ENCODE measurements at places on chromosomes 1 and 21.
A peak's percentile ranks its signal among the peaks of the same experiment; 100 is the strongest.

GRCh38 chr1:192443616-192444015 is 126.8 kb downstream of the RGS21 start:
- DNase-seq, result no peak

DNA sequence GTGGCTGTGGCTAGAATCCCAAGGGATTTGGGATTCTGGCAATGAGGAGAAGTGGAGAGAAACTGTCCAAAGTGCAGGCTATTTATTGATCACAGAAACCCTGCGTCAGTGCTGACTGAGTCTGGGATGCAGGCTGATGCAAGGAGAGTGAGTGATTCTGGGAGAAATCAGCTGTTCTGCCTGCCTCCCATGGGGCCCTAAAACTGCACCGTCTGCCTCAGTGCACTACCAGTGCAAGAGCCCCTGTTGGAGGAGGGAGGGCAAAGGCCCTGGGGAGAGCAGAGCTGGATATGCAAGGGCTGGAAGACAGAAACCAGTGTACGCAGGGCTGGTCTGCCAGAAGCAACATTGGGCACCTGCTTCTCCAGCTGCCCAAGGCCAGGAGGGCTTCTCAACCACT is 42.6 kb downstream of the C1orf198 start:
- DNase-seq, result no peak

DNA sequence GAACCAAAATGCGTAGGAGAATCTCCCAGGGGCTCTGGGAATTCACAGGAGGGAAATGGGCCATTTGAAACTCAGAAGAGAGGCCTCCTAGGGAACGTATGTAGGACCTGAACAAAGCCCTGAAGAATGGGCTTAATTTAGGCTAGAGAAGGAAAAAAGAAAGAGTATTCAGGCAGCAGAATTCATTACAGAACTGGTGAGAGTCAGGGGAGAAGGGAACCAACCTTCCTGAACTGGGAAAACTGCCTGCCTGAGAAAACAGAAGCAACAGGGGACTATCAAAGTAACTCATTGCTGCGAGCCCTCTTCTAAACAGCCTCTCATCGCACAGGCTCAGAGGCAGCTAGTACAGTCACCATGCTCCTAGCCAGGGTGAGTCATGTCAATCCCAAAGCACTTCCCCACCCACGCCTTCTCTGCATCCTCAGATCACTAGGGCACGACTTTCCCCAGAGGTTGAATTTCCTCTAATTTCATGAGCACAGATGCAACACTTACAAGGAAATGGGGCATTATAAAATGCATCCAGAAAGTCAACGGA is 98.1 kb downstream of the ADSS2 start:
- peak; percentile 74 for DNase-seq

GRCh38 chr1:8439015-8439702 is 121.2 kb downstream of the SLC45A1 start:
- DNase-seq, result peak; percentile 76

DNA sequence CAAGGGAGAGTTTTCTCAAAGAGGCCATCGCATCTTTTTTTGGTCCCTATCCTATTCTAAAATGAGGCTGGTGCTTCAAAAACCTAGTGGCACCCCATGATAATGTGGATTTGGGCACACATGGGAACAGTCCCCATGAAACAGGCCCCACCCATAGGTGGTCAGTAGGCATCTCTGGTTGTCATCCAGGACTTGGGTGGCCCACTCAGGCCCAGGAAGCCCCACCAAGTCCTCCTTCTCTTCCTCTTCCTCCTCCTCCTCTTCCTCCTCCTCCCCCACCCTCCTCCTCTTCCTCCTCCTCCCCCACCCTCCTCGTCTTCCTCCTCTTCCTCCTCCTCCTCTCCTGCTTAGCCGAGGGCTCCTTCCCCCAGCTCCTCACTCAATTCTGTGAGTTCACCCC is 554 bp downstream of the CACNA1S start:
- DNase-seq, result no peak

DNA sequence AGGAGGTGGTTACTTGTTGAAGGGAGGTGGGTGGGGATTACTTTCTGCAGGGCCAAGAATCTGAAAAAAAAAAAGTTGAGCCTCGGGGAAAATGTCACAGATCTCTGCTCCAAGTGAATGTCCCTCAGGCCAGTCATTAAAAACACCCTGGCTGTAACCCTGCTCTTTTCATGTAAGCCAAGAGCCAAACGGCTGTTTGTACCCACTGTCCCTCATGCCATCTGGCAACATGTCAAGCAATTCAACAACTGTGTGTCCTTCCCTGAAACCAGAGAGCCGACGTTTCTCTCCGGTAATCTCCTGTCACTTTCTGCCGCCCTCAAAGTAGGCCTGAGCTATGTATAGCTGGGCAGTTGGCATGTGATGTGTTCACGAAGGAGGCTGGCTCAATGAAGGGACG is 14.7 kb downstream of the CASQ2 start:
- peak; percentile 56 for DNase-seq

GRCh38 chr1:205834751-205835150 is 15.2 kb downstream of the PM20D1 start:
- no peak for DNase-seq

- peak; percentile 96 for DNase-seq
These were observed 1.4 kb downstream of the TENT5B start for GRCh38 chr1:27011058-27011764.

- DNase-seq, result no peak
These were observed 2.4 kb downstream of the ATP2B4 start for GRCh38 chr1:203629016-203629506.

DNA sequence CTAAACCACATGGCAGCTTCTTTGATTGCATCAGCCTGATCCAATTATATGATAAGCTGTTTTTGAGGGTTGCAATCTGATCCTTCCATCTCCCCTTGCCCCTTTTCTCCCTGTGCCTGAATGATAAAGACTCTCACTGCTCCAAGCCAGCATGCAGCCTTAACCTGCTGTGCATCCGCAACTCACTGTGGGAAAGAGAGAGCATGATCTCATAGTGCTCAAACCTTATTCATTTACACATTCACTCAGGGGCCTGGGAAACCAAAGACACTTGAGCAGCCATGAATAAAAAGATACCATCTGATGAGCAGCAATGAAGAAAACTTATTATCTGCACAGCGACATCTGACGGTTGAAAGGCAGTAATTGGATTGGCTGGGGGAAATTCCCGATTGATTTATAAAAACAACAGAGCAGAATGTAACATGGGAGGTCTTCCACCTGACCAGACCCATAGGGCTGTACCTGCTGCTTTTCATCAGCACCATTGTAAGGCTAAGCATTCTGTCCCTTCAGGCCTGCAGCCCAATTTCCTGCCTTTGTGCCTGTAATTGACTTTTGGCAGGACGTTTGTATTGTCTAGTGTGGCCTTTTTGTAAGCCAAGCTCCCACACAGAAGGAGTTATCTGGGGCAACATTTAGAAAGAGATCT is 62.5 kb downstream of the KIAA0040 start:
- DNase-seq, result peak; percentile 87

GRCh38 chr1:39900662-39901463 is 854 bp downstream of the MYCL start:
- peak; percentile 63 for DNase-seq

GRCh38 chr1:207883104-207883651 is 27.7 kb downstream of the CD34 start:
- no peak for DNase-seq

- no peak for DNase-seq
These were observed 1237.4 kb upstream of the TMPRSS15 start for GRCh38 chr21:19640964-19641363.

- no peak for DNase-seq
These were observed 25.4 kb downstream of the SCAF4 start for GRCh38 chr21:31706562-31706961.

- no peak for DNase-seq
These were observed 69.0 kb downstream of the KCND3 start for GRCh38 chr1:111920221-111921024.

DNA sequence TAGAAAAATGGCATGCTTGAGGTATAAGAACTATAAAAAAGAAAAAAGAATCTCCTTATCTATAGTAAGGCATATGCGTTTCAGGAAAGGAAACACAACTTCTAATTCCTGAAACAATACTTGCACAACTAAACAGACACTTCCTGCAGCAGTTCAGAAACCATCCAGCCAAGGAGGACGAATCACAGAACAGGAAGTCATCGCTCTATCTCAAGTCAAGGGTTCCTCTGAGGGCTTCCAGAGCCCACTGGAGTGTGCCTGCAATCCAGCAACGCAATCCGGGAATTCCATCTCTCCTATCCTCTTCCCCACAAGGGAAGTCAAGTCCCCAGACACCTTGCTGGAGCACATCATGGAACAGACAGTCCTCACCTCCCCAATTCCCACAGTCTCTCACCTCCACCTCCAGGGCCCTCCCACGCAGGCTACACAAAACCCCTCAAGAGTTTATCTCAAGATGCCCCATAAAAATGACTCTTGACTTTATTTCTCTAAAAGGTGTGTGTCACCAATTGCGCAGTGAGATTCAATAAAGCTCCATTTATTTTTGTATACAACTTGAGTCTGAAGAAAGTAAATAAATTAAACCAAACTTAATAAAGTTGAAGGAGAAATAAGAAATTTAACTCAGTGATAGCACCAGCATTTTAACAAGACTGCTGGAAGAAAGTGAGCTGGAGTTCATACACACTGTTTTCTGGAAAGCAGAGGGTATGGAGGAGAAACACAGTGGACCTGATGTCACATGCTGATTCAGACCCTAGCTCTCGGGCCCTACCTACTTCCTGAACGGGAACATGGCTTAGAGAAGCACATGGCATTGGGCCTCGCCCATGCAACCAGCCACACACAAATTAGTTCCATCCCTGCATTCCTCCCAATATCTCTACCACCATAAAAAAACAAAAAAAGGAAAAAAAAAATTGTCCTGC is 39.9 kb downstream of the SIPA1L2 start:
- DNase-seq, result peak; percentile 61

- no peak for DNase-seq
These were observed 1211.9 kb downstream of the MRPL39 start for GRCh38 chr21:24395320-24395923.

GRCh38 chr1:212045981-212046380 is 10.4 kb downstream of the DTL start:
- DNase-seq, result no peak

DNA sequence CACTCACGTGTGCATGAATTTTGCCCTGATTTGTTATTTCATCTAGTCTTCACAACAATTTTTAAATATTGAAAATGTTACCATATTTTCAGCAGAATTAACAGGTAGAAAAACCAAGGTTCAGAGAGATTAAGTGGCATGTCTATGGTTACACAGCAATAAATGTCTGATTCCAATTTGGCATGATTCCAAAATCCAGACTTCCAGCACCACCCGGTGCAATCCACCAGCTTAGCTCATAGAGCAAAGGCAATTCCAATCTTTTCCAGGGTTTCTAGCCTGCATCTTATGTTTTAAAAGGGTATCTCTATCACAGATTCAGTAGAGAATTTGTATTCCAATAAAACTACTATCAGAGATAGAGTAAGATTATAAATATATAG is 161.8 kb downstream of the TPR start:
- no peak for DNase-seq

DNA sequence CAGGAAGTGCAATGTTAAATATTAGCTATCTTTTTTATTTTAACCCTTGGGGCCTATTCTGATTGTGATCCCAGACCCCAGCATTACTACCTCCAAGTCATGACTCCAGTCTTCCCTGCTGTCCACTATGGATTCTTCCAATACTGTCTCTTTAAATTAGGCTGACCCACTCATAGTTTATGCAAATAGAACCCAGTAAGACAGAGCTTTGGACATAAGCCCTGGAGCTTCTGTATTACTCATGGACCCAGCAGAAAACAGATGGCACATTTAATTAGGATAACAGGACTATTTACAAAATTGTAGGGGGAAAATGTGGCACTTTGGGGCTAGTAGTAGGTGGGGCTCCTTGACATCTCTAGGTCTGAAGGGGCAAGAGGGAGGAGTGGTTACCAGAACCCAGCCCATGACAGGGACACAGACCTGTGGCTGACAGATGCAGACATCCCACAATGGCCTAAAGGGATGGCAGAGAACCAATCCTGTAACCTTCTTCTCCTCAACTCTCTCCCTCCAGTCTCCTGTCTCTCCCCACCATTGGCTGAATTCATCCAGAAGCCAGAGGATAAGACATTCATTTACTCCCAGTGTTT is 233.5 kb downstream of the OMA1 start:
- DNase-seq, result no peak

- no peak for DNase-seq
These were observed 26.7 kb downstream of the HLX start for GRCh38 chr1:220905650-220906560.

DNA sequence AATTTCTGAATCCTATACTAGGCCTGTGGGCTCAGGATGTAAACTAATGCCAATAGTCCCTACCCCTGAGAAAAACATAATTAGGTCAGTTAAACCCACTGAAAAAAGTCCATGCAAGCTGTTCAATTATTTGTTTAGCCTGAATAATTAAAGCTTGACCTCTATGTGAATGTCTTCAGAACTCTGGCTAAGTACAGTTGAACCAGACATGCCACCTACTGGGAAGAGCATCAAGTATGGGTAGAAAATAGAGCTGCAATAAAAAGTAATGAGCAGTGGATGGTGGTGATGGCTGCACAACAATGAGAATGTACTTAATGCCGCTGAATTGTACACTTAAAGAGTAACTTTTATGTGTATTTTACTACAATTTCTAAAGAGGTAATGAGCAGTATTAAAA is 23.6 kb upstream of the SLC19A2 start:
- DNase-seq, result no peak

GRCh38 chr1:198156111-198156744 is 570 bp upstream of the NEK7 start:
- DNase-seq, result peak; percentile 75

- peak; percentile 53 for DNase-seq
These were observed 254.9 kb downstream of the RHOU start for GRCh38 chr1:228989992-228990827.

Measured in ELF-1 (cell line).